DMS 273 treated with DMSO at 0.1 percent for 48 hours (cell line): ENCODE measurements at places on chromosomes 1 and 21.

GRCh38 chr1:231053493-231054162, 13.6 kb upstream of the FAM89A start:
- peak; percentile 9 for DNase-seq

- no peak for DNase-seq
These were observed 215.5 kb upstream of the USP25 start for GRCh38 chr21:15514073-15514946.

- DNase-seq = peak; percentile 8
These were observed 6.3 kb upstream of the KYAT3 start for GRCh38 chr1:88998716-88999115.

DNA sequence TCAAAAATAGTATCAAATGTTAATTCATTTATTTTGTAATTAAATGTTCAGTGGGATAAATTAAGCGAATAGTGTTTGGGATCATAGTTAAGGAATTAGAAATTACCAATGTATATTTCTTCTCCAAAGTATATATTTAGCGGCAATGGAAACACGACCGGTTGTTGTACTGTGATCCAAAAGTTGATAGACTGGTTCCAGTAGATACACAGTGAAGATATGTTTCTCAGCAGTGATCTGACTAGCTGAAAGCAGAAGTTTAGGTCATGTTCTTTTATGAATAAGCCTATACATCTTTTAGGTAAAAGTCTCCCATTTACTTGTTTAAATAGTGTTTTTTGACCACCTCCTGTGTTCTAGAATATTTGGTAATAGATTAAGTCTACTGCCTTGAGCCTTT, 8.8 kb downstream of the USP16 start:
- no peak for DNase-seq

DNA sequence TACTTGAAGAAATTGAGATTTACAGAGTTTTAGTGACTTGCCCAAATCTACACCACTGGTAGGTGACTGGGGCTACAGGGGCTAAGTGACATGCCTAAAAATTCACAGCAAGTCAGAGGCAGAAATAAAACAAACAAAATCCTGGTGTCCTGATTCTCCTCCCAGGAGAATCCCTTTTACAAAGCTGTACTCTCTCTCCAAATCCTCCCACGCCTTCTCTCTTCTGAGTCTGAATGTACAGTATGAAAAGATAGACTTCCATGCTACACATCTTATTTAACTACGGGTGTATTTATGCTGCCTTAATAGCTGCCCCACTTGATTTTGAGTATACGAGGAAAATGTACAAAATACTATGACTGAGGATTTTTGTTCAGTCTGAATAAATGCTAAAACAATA, 65.4 kb downstream of the SGIP1 start:
- no peak for DNase-seq

GRCh38 chr1:219120624-219121544, 52.8 kb upstream of the LYPLAL1 start:
- DNase-seq = peak; percentile 87

GRCh38 chr1:230808281-230808872, 59.9 kb downstream of the C1orf198 start:
- DNase-seq = no peak

GRCh38 chr1:116345843-116346242, 27.2 kb upstream of the ATP1A1 start:
- peak; percentile 70 for DNase-seq

DNA sequence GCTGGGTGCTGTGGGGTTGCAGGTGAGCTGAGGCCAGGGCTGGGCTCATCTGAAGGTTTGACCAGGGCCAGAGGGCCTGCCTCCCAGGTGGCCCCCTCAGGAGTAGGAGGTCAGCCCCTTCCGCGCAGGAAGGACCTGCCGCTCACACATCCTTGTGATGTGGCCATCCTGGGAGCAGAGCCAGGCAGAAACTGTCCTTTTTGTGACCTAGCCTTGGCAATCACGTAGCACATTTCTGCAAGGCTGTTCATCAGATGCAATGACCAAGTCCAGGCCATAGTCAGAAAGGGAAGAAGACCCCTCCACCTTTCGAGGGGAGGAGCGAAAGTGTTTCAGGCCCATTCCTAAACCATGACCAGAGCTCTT, 55.5 kb upstream of the TRAPPC10 start:
- DNase-seq = no peak

DNA sequence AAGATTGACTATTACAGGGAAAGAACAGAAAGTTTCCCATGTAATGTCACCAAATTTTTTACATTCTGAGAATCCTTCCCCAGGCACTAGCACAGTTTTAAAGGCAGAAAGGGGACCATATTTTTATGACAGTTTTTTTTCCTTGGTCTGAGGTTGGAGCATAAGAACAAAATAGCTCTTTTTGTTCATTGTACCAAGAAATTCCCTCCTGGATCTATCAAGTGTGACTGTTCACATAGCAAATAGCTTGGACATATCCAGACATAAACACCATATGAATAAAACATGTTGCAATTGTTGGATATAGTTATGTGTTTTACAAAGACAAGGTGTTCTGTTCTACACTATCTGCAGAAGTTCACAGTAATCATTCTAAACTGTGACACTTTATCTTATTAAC, 182.4 kb upstream of the ADGRL2 start:
- DNase-seq = no peak

DNA sequence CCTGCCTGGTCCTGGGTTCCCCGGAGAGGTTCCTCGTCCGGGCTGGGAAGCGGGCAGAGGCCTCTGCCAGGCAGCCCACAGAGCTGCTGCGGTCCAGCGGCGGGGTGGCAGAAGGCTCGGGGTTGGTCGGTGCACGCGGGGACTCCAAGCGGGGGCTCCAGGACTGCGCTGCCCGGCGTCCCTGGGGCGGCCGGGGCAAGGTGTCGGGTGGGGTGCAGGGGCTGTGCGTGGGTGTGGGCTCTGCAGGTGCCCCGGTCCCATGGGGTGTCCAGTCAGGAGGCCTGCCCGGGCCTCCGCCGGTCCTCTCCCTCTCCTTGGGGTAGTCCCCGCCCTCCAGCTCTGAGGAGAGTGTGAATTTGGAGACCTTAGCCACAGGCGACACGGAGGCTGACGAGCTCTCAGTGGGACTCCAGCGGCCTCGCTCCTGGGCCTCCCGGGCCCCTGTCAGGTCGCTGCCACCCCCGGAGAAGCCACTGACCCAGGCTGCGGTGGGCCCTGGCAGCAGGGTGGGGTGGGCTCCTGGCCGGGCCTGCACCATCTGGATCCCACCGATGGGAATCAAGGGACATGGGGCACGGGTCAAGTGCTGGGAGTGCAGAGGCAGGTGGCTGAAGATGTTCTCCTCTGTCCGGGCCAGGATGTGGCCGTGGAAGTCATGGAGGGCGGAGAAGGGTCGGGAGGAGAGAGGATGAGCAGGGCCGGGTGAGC, 26.2 kb upstream of the EDN2 start:
- no peak for DNase-seq

- no peak for DNase-seq
These were observed 26.1 kb downstream of the PALMD start for GRCh38 chr1:99672038-99672437.

- DNase-seq = no peak
These were observed 3.4 kb upstream of the PEX10 start for GRCh38 chr1:2415801-2416208.

DNA sequence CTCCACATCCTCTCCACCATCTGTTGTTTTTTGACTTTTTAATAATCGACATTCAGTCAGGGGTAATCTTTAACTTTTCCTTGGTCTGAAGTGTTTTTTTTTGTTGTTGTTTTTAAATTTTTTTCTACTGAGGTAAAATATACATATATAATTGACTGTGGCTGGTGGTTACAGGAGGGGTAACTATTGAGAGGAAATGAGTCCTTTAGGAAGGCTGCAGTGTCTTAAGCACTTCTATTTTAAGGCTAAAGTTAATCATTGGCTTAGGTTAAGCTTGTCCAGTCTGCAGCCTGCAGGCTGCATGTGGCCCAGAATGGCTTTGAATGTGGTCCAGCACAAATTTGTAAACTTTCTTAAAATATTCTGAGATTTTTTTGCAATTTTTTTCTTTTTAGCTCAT, 172.5 kb downstream of the CTH start:
- DNase-seq = no peak

DNA sequence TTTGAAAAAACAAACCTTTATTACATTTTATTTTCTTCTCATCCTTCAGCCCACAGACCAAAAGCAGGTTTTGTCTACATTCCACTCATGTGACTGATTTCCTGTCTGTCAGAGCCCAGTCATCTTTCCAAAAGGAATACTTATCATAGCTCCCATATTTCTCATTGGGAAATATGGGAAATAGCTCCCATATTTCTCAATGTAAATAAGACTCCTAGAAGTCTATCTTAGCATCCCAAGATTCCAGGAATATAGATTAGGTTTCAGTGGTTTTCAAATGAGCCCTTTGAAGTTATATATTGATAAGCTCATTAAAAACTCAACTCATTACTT, 19.1 kb upstream of the NRDC start:
- no peak for DNase-seq

GRCh38 chr1:44810101-44810761, 1.9 kb downstream of the BTBD19 start:
- no peak for DNase-seq

GRCh38 chr1:70355920-70356319, 1.4 kb upstream of the ANKRD13C start:
- no peak for DNase-seq

GRCh38 chr1:234980645-234981396, 147.8 kb downstream of the TOMM20 start:
- DNase-seq = no peak

DNA sequence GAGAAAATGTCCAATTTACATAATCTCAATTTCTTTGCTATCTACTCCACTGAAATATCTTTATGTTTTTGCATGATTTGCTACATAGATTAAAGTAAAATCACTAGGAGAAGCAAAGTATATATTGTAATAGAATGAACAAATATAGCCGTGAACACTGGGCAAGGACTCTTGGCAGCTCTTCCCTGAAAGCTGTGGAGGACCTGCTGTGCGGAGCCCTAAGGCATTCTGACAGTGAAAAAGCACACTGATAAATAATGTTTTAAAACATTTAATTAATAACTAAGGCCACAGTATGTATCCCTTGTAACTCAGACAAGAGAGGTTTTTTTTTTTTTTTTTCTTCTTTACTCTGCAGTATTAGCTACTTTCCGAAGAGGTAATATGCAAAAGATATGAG, 256.1 kb upstream of the DPYD start:
- DNase-seq = no peak

- no peak for DNase-seq
These were observed 424.1 kb downstream of the TTLL7 start for GRCh38 chr1:83574791-83575190.

GRCh38 chr1:157286646-157287420, 148.6 kb upstream of the ETV3 start:
- DNase-seq = no peak

DNA sequence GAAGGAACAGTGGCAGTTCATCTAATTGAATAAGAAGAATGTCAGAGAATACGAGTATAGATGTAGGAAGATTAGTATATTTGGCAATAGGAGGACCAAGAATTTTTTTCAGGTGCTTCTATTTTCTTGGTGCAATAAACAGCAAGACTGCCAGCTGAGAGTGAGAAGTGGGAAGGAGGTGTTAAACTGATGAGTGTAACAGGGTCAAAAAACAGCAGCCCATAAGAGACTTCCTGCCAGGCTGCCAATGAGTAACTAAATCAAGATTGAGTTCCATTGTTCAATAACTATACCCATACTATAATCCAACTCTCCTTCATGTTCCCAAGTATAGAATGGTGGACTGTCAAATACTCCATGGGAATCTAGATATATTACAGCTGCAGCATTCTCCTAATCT, 28.7 kb downstream of the LYST start:
- no peak for DNase-seq

- DNase-seq = no peak
These were observed 225.8 kb upstream of the TNR start for GRCh38 chr1:175969231-175969630.

- DNase-seq = peak; percentile 15
These were observed 7.4 kb upstream of the B3GALNT2 start for GRCh38 chr1:235511470-235512240.

GRCh38 chr1:231885209-231885854, 258.7 kb downstream of the DISC1 start:
- DNase-seq = no peak

DNA sequence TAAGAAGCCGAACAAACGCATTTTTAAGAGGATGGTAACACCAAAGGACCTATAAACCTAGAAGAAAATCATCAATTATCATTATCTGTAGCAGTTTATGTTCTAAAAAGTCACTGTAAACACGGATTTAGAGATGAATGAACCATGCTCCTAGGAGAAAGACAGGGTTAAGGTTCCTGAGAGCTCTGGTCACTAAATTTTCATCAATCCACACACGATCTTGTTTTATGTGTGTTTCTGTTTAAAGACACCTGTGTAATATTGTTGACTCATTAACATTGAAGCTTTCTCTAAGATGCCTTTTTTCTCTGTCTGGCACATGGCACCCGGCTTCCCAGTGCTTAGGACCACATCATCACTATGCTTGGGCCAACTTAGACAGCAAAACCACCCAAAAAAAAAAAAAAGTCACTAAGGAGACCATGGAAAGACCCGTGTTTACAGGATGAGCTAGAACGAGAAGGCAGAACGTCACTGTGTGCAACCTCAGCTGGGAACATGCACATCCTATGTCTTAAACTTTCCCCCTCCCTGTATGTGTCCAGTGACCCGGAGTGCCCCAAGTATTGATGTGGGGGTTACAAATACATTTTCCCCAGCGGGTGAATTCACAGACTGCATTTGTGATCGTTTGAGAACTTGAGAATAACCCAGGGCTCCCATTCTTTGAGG, 55.8 kb upstream of the PDE9A start:
- DNase-seq = no peak

- DNase-seq = no peak
These were observed 44.5 kb downstream of the SLC2A1 start for GRCh38 chr1:42914092-42914627.

DNA sequence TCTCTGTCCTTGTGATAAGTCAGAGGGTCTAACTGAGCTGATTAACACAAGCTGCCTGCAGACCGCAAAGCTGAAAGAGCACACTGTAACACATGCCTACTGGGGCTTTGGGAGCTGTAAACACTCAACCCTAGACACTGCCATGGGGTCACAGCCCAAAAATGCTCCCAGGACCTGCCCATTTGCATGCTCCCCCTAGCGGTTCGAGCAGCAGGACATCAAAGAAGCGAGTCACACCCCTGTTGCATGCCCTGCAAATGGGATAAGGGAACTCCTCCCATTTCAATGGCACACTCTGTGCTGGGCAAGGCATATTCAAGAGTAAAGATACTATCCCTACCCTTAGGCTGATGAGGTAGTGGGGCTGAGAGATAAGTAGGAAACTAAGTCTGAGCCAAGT, 22.8 kb downstream of the LCE3E start:
- DNase-seq = no peak
